ENCODE measurements at places on chromosomes 6 and 20.

DNA sequence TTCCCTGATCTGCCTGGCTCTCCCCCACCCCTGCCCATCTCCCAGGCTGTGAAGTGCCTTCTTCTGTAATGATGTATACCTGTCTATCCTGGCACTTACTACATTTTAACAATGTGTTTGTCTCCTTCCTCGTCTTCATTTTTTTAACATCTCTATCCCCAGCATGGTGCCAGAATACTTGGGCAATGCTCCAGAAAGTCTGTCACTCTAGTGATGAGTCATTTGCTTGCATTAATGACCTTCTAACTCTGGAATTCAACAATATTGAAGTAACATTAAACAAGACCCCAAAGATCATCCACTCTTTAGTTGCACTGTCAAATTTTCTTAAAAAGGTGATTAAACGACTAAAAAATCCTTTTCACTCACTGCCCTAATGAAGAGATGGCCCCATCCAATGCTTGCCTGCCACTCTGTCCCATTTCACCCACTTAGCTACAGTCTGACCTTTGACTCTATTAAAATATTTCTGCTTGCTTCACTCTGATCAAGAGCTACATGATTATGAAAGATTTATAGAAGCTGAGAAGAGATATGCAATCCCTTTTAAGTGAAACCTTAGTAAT, 7.7 kb upstream of the KLHL31 start:
- DNase-seq = peak; percentile 7

DNA sequence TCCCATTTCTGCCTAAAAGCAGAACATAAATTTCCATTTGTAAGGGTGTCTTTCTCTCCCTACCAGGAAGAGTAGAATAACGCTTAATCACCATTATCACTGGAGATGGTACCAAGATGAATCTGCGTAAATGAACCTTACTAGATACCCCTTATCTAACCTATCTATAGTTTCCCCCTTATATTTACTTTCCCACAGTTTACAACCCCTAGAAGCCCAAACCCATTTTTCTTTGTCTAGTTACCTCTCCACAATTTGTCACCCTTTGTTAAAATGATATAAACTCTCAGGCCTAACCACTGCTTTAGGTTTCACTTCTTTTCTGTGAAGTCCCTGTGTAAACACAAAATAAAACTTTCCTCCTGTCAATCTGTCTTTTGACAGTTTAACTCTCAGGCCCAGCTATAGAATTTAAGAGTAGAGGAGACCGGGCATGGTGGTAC, 45.5 kb downstream of the PCNA start:
- DNase-seq = no peak

GRCh38 chr6:139149383-139149782, 14.5 kb downstream of the HECA start:
- DNase-seq = no peak

DNA sequence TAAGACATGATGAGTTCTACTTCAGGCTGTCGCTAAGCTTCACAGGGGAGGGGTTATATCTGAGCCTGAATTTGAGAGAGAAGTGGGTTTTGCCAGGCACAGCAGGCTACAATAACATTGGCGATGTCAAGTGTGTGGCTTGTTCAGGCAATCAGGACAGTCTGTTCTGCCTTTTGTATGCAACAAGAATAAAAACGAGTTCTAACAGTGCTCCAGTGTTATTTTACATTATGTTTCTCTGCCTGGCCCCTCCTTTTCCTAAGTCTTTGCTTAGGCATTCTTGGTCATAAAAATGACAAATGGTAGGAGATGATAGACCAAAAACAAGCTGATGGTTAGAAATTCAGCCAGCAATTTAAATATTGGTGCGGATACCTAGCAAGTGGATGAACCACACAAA, 26.8 kb downstream of the PAQR8 start:
- no peak for DNase-seq

DNA sequence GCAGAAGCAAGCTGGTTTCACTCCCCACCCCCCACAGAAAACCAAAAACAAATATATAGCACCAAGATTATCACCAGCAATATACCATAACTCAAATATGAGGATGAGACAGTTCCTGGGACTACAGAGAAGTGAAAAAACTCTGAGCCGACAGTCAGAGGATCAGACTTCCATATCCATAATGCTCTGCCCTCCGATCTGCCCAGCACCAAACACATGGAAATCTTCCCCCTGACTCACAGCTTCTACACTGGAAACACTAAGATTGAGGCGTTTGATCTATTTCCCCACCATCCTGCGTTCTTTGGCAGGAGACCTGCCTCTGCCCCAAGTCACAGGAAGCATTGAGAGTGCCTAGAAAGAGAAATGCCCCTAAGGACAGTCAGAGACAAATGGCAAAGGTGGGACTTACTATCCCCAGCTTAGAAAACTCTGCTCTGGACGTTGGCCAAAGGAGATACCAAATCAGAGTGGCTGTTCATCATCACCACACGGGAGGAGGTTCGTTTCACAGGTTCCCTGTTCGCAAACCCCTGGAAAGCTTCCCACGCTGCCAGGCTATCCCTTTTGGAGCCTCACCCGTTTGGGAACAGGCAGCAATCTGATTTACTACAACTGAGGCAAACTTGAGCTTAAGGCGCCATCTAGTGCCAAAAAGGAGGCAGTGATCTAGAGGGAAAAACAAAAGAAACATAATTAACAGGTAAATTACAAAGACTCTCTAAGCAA, 48.7 kb upstream of the SRSF6 start:
- peak; percentile 23 for DNase-seq

GRCh38 chr6:151481786-151482185, 12.0 kb upstream of the CCDC170 start:
- DNase-seq = no peak

DNA sequence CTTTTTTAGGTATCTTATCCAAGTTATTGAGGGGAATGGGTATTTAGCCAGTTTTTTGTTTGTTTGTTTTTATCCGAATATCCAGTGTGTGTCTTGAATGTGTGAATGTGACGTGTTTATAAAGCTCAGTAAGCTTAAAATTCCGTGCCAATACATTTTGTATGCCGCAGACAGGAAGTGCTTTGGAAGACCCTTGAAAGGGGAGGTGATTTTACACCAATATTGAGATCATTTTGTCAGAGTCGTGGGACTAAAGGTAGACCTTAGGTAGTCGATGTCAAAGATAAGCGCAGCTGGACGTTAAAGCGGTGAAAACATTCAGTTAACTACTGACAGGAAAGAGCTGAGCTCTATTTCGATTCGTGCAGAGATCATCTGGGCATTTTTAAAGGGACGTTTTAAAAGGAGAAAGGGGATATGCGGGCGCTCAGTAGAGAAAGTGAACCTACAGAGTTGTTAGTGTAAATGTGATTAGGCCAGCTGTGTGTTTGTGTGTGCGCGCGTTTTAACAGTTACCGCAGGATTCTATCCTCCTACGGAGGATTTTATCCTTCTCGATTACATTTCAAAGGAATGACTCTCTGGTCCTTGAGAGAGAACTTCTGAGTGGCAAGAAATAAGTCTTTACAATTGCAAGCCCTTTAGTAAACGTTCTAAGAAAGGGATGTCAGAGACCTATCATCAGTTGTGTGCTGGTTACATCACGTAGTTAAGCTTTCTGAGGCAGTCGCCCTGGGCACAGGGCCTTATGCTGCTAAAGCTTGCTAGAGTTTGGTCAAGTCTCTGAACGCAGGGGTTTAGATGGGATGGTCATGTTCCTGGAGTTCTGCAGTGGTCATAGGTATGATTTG, 625 bp upstream of the ECHDC1 start:
- peak; percentile 44 for DNase-seq

DNA sequence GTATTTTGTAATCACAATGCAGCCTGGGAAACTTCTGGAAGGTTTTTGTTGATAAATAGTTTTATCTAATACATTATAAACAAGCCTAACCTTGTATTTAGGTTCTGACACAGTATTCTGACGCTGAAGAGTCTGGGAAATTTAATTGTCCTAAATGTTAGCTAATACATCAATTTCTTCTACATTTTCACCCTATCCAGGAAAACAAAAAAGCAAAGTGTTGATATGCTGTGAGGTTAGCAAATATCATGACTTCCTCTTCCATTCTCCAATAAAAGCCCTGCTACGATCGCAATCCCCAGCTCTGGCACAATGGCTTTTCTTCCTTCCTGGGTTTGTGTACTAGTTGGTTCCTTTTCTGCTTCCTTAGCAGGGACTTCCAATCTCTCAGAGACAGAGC, at the start of gene C6orf58:
TSS of gene C6orf58 (plus strand) at position 301 of the 400 bp plus-strand sequence. CDS start at position 313, 12 bp downstream.
- no peak for DNase-seq

DNA sequence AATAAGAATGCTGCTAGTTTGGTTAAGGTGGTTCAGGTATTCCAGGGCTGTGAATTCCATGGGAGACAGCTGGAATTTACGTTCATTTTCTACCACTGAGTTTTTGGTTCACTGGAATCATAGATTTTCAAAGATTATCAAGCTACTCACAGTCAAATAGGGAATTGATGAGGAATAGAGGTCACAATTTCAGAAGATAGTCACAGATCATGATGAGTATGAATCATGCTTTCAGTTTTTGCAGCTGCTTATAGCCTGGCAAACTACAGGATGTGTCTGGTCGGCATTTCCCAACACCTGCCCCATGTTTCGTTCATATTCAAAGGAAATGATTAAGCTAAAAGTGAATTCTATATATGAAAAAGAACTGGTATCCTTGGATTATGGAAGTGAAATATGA, 58.7 kb downstream of the BCKDHB start:
- no peak for DNase-seq

GRCh38 chr6:56637640-56638039, 5.0 kb downstream of the DST start:
- peak; percentile 50 for DNase-seq

- no peak for DNase-seq
These were observed 576.6 kb upstream of the FLRT3 start for GRCh38 chr20:14913896-14914620.

DNA sequence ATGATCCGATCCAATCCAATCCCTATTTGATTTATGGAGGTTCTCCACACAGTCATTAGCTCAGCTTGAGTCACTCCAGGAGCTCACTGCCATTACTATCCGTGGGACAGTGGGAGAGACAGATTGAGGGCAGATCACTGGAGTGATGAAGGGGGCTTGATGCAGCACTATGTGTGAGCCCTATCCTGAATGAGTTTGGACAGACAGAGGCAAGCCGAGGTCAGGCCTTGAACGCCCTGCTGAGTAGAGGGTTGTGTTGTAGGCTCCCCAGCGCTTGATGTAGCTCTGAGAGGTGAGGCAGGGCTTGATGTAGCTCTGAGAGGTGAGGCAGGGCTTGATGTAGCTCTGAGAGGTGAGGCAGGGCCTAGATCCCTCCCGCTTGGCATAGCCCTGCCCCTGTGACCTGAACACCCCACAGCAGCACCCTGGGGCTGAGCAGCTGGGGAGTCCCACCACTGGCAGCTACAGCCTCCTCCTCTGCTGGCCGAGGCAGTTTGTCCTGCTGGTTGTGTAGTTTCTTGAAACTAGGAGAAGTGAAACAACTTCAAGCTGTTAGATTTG, 58.7 kb downstream of the ZFAND3 start:
- DNase-seq = no peak

GRCh38 chr6:56151609-56152224, 95.7 kb downstream of the COL21A1 start:
- DNase-seq = no peak

- no peak for DNase-seq
These were observed 24.8 kb downstream of the TMX4 start for GRCh38 chr20:7994809-7995208.

GRCh38 chr6:55886185-55886836, 10.9 kb upstream of the BMP5 start:
- DNase-seq = no peak

- DNase-seq = no peak
These were observed 10.3 kb upstream of the TAAR9 start for GRCh38 chr6:132527791-132528190.

- DNase-seq = no peak
These were observed 268.2 kb upstream of the PRDM1 start for GRCh38 chr6:105817961-105818360.

GRCh38 chr6:150306290-150306689, 62.5 kb upstream of the IYD start:
- DNase-seq = no peak

DNA sequence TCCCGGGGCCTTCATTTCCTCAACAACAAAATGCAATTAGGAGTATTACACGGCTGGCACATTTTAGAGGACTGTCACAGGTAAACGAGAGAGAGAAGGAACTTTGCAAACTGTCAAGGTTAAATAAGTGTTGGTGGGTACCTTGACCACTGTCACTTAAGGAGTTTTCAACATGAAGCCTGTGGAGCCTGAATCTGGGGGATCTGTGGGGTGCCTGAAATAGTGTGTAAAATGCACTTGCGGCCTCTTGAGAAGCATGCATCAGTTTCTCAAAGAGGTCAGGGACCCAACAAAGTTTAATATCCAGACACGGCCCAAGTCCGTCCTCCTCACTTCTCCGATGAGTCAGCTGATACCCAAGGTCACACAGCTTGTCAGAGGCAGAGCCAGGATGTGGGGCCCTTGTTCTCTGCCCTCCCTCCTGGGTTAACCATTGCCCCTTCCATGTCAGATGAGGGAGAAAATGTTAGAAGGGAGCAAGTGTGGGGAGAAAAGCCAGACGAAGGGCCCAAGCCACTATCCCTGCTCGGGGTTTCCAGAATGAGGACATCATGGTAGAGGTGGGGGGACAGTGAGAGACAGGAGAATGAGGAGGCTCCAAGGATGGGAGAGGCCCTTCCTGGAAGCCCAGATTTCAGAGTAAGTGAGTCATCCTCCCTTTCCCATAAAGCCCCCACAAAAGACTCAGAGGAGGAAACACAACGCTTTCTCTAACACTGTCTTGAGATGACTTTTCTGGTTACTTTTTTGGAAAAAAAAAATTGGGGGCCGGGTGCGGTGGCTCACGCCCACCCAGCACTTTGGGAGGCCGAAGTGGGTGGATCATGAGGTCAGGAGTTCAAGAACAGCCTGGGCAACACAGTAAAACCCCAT, 42.2 kb downstream of the C6orf132 start:
- DNase-seq = no peak

DNA sequence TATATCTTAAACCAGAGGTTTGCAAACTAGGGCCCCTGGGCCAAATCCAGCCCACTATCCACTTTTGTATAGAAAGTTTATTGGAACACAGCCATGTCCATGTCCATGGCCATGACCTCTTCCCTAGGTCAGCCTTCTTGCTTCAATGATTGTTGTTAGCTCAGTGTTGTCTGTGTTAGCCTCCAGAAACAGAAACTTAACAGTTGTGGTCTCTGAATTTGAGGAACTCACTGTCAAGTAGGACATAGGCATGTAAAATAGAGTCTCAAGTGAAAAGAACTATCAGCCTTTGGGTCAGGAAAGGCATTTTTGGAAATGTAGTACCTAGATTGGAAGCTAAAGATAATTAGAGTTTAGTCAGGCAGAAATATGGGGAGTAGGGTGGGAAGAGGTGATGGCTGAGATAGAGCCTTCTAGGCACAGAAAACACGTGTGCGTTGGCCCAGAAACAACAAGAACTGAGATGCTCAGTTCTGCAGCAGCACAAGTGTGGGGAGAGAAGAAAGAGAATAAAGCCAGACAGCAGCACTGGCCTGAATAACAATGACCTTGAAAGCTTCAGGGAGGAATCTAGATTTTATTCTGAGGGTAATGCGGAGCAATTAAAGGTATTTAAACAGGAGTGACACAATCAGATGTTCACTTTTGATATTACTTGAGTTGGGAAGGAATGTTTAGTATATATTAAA, 87.0 kb upstream of the OLIG3 start:
- DNase-seq = no peak

GRCh38 chr20:62065674-62066338, at the start of gene TAF4:
TSS of gene TAF4 (minus strand) at chr20:62065881. CDS start at chr20:62065810, 71 bp downstream.
- peak; percentile 76 for DNase-seq

- no peak for DNase-seq
These were observed 73.5 kb upstream of the DST start for GRCh38 chr6:56716229-56716628.

- DNase-seq = no peak
These were observed 79.6 kb downstream of the RPS12 start for GRCh38 chr6:132893772-132894490.
